ENCODE measurements at places on chromosomes 1 and 21. TPM values are rescaled to one million over a fixed set of nuclear protein-coding genes. Genes with fewer than 3 reads are reported as not detected.

DNA sequence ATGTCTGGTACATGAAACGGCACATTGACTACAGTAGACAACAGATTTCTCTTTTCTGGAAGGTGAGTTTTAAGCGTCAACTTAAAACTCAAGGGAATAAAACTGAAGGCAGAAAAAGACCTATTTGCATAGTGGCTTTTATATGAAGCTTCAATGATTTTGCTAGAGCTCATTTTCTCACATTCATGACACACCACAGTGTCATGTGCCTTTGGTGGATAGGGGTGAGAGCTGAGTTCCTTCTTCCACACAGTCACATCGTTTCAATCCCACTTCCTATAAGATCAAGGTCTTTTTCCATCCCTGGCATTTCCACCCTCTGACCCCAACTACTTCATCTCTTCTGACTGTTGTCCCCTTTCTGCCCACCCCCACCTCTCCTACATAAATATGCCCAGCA is 31.0 kb downstream of the IL12RB2 start:
- DNase-seq: no peak

The KRTAP19-6 gene
- total RNA-seq: not detected

The AMPD1 gene
- not detected for total RNA-seq

The NKAIN1 gene
- not detected for total RNA-seq

The ADIPOR1 gene
- total RNA-seq: 111 TPM

Data from HFFc6 (cell line).